ENCODE measurements at places on chromosomes 1 and 21.
A peak's percentile ranks its signal among the peaks of the same experiment; 100 is the strongest.

DNA sequence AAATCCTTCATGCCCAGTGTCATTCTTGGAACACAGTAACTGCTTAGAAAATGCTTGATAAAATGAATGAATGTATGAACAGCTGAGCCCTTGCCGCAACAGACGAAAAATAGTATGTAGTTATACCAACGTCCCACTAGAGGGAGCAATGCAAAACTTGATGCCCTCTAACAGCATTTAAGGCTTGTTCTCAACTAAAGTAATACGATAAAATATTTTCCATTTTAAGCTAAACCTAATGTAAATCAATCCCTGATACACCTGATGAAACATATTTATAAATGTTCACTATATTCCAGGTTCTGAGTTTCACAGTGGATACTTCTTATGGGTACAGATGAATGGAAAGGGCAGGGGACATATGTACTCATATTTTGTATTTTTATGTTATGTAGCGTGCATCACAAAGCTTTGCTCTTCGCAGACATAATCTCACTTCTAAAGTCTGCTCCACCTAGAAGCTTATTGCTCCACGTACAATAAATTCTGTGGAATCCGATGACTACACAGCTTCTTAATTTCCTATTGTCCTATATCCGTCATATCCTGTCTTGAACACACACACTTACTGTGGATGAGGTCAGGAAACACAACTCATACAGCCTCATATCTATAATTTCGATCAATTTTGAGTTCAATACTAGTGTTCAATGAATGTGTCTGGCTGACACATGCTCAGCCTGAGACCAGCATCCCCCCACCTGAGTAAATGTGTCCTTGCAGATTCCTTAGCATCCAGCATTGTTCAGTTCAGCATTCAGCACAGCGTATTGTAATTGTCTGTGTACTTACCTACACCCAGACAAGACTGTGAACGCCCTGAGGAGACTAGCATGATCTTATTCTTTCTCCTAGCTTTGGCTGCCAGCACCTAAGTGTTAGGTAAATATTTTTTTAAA lies 4.4 kb upstream of the UTP25 start:
- H3K27ac ChIP-seq = no peak overlapping the region
- peak; percentile 52 for DNase-seq
- H3K36me3 ChIP-seq = no peaks in the 10 kb centered on the region
- peaks cover 44% of the 10 kb centered on the region for H3K27me3 ChIP-seq
- H3K4me1 ChIP-seq = no peaks in the 10 kb centered on the region
- no peak overlapping the region for H3K4me3 ChIP-seq

DNA sequence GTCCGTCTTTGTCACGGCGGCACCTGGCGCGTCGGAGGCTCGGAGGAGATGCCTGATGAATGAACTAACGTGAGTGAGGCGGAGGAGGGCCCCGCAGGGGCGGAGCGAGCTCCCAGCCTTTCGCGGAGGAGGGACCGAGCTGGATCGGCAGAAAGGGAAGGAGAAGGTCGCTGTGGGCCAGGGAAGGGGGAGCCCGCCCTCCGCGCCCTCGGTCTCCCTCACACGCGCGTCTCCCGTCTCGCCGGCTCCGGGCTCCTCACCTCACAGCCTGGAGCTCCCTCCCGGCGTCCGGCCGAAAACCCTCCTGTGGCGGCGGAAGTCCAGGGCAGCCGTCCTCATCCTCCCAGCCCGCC lies 519 bp downstream of the ZNF496 start:
- peak overlapping the region; percentile 100 for H3K4me3 ChIP-seq
- peaks cover 35% of the 10 kb centered on the region for H3K4me1 ChIP-seq
- DNase-seq = peak; percentile 88
- H3K27ac ChIP-seq = peak overlapping the region; percentile 92

DNA sequence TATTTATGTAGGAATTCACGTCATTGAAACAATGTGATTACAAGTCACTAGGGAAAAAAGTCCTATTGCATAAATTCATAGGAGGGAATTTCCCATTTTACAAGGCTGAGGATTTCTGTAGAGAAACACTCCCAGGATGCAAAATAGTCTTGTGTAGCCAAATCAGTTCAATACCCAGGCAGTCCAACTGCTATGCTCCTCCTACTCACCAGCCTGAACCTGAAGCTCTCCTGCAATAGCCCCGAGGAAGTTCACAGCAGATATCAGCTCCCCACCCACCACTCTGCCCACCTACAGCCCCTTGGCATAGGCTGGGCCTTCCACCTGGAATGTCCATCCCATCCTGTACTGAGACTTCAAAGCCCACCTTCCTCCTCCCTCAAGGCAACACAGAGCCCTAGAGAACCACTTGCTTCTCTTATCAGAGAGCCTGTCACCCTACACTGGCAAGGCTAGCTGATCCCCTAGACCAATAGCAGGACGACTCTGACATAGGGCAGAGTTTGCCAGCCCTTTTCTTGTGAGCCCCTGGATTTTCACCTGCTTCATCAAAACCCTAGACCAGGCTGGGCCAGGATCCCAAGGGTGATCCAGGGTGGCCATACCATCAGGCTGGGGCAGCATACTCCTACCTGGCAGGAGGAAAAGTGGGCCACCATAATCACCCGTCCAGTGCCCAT lies 1.5 kb downstream of the LSS start:
- peak overlapping the region; percentile 70 for H3K4me3 ChIP-seq
- DNase-seq = no peak
- H3K4me1 ChIP-seq = peaks cover 15% of the 10 kb centered on the region

DNA sequence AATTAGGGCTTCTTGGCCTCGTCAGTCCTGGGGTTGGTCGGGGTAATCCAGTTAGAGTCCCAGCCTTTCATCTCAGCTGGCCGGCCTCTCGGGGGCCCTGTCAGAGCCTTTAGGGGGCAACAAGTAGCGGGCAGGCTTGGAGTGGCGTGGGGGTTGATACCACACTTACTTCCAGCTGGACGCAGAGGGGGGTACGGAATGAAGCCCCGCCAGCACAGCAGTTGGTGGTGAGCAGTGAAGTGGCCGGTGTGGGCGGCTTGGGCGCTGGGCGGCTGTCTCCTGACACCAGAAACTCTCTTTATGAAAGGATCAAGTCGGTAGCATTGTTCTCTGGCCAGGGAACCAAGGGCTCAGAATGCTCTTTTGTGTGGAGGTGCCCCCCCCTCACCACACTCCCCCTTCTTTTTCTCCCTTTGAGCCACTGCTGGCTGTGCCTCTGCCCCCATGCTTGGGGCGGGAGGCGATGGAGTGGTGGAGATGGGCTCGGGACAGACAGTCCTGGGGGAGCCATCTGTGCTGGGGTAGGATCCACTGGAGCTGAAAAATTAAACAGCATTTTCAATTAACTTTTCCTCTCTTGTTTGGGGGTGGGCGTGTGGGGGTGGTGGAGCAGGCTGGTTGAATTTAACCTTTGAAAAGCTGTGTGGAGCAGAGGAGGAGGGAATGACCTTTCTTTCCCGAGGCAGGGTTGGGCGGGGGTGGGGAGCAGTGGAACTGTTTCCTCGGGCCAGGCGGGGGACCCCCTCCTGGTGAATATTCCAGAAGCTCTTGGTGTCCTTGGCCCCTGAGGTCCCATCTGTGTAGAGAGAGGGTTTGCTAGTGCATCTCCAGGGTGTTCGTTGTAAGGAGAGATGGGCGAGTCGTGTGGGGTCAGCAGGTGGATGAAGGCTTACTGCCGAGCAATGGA lies 102.7 kb downstream of the RNF220 start:
- peaks cover 100% of the 10 kb centered on the region for H3K27me3 ChIP-seq
- DNase-seq = peak; percentile 91
- H3K4me3 ChIP-seq = peak overlapping the region; percentile 1
- peaks cover 28% of the 10 kb centered on the region for H3K4me1 ChIP-seq
- no peaks in the 10 kb centered on the region for H3K36me3 ChIP-seq

- H3K27ac ChIP-seq = no peak overlapping the region
- no peak overlapping the region for H3K4me3 ChIP-seq
- H3K27me3 ChIP-seq = no peaks in the 10 kb centered on the region
- no peak for DNase-seq
- no peaks in the 10 kb centered on the region for H3K36me3 ChIP-seq
Observed at GRCh38 chr1:200433586-200433985, 23.8 kb upstream of the ZNF281 start.

- peaks cover 5% of the 10 kb centered on the region for H3K36me3 ChIP-seq
- peak; percentile 94 for DNase-seq
- peak overlapping the region; percentile 69 for H3K4me3 ChIP-seq
- peaks cover 6% of the 10 kb centered on the region for H3K4me1 ChIP-seq
Observed at GRCh38 chr21:45286671-45287437, 841 bp downstream of the POFUT2 start.

- DNase-seq = peak; percentile 90
- no peak overlapping the region for H3K27ac ChIP-seq
- H3K4me1 ChIP-seq = peaks cover 14% of the 10 kb centered on the region
- peak overlapping the region; percentile 41 for H3K4me3 ChIP-seq
- no peaks in the 10 kb centered on the region for H3K36me3 ChIP-seq
Observed at GRCh38 chr1:21651214-21652042, 17.7 kb downstream of the RAP1GAP start.

DNA sequence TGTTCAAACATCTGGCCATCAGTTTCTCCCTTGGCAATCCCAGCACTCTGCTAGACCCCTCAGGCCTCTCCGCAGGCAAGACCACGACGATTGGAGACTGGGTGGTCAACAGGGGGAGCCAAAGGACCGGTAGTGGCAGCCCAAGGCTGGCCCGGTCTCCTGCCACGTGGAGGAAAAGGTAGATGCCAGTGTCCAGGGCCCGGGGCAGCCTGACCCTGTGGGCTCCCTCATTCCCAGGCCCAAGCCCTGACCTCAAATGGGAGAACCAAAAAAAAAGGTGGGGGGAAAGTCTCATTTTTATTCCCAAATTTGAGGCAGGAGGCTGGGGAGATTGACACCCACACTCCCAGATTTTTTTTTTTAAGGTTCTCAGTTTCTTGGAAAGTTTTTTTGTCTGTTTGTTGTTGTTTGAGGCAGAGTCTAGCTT lies 24.8 kb downstream of the S100A6 start:
- no peaks in the 10 kb centered on the region for H3K36me3 ChIP-seq
- DNase-seq = peak; percentile 92

DNA sequence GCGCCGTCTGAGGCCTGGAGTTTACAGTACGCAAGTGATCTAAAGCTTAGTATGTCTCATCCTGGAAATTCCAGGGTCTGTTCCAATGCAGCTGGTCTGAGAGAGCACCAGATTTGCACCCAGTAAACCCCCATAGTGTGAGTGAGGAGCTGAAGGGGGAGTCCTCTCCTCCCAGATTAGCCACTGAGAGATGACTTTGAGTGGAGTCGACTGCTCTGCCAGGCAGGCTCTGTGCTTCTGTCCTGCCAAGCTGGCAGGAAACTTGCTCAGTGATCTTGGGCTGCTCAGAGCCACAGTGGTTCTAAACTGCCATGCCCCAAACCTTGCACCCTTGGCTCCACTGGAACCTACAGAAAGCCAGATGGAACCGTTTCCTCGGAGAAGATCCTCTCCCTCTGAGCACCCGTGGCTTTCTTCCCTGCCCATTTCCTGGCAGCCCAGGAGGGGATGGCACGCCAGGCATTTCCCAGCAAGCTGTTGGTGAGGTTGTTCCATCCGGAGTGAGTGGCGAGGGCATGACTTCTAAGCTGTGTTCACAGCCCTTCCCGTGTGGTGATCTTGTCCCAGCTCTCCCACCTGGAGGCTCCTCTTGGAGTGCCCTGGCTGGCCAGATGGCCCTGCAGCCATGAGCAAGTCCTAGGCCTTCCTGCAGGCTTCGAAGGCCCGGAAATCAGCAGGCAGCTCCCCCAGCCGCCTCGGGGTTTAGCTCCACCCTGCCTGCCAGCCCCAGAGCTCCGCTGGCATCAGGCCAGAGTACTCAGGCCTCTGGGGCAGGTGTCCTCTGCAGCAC lies 125.9 kb upstream of the VAMP3 start:
- H3K27me3 ChIP-seq = no peaks in the 10 kb centered on the region
- no peak for DNase-seq
- H3K36me3 ChIP-seq = no peaks in the 10 kb centered on the region

DNA sequence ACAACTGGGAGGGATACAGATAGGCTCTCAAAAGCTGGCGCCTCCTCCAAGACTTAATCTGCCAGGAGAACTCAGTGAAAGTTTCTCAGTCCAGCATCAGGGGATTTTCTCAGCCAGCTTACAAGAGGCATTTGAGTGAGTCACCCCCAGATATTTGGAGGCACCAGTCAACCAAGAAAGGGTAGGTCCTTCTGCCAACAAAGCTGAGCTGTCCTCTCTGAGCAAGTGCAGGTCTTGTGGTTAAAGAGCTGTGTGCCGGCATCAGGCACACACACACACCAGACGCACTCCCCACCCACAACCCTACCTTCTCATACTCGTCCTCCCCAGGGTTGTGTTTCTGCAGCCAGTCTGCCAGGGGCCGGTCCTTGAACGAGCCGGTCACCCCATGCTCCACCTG lies 27.0 kb upstream of the PPP1R15B start:
- H3K4me3 ChIP-seq = no peak overlapping the region
- no peak for DNase-seq
- H3K4me1 ChIP-seq = no peaks in the 10 kb centered on the region
- H3K27me3 ChIP-seq = no peaks in the 10 kb centered on the region
- H3K27ac ChIP-seq = peak overlapping the region; percentile 17

GRCh38 chr1:24071941-24072340 lies 40.0 kb downstream of the MYOM3 start:
- no peak overlapping the region for H3K4me3 ChIP-seq
- no peaks in the 10 kb centered on the region for H3K36me3 ChIP-seq
- H3K27ac ChIP-seq = no peak overlapping the region
- DNase-seq = no peak

- DNase-seq = no peak
- no peaks in the 10 kb centered on the region for H3K27me3 ChIP-seq
- H3K36me3 ChIP-seq = no peaks in the 10 kb centered on the region
- no peak overlapping the region for H3K27ac ChIP-seq
- no peak overlapping the region for H3K4me3 ChIP-seq
Observed at GRCh38 chr1:111469539-111469938, 4.2 kb upstream of the C1orf162 start.

DNA sequence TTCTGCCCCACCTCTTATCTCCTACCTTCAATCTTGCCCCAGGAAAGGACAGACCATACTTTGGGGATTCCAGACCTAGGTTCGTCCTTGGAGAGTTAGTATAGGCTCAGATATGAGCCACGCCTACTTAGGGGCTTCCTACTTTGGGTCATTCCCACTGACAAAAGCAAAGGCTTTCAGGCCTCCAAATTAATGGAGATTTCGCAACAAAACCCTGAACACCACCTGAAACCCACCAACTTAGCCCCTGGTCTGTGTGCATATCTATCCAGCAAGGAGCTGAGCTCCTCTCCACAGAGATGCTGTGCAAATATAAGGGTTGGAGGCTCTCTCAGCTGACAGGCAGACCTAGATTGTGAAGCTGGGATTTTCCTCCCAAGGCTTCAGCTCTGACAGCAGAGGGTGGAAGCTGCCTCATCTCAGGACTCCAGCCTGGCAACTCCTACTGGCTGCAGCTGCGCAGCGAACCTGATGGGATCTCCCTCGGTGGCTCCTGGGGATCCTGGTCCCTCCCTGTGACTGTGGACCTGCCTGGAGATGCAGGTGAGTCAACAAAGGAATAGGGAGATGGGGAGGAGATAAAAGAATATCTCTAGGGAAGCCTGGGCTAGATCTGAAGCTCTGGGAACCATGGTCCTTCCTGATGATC lies 2.1 kb downstream of the MPL start:
- H3K4me1 ChIP-seq = peaks cover 7% of the 10 kb centered on the region
- H3K27me3 ChIP-seq = no peaks in the 10 kb centered on the region
- no peak overlapping the region for H3K4me3 ChIP-seq
